ENCODE measurements at places on chromosomes 4 and X.

GRCh38 chr4:18976884-18977283 lies 955.3 kb upstream of the LCORL start:
- no peak for DNase-seq

GRCh38 chr4:154626793-154627484 lies 14.5 kb upstream of the FGG start:
- no peak for DNase-seq

GRCh38 chrX:133335027-133335426 lies 80.3 kb downstream of the GPC4 start:
- peak; percentile 8 for DNase-seq

DNA sequence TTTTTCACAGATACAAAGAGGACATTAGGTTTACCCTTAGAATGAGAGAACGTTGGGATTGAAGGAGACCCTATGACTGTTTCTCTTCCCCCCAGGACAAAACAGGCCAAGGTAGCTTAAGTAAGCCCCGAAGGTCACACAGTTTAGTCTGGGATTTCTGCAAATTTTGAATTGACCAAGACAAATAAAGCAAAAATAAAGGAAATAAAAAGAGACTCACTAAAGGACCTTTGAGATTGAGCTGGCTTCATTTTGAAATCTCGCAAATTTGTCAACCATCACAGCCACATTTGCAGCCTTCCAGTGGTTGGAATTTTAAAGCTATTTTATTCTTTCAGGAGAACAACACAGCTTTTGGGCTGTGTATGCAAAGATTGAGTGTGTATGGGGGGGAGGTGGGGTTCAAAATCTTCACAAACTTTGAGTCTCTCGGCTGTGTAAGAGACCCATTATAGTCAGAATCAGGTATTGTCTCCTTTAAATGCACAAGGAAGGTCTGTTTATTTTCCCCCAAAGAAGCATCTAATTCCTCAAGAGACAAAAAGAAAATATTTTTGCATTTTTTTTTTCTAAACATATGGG lies 4.2 kb downstream of the TMSB4X start:
- no peak for DNase-seq

DNA sequence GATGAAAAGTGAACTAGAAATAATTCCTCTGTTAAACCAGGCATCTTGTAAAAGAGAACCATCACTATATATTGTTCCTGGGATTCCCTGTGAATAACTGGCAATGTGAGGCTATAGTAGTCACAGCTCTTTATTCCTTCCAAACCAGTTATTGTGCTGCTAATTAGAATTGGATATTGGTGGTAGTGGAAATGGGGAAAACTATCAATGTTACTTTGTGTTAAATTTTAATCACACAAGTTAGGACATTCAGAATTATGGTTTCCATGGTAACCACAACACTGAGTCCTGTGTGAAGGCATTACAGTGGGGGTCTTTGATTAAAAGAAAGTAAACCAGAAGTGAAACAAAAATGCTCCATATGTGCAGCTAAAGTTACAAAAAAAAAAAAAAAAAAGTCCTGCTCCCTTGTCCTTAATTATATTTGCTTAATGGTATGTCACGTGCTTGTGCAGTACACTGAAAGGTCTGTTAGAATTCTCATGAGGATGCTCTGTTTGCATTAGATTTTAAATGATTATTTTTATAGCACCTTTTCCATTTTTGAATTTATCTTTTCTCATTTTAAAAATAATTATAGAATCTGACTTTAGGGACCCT lies 200.4 kb downstream of the ADGRL3 start:
- DNase-seq, result no peak

DNA sequence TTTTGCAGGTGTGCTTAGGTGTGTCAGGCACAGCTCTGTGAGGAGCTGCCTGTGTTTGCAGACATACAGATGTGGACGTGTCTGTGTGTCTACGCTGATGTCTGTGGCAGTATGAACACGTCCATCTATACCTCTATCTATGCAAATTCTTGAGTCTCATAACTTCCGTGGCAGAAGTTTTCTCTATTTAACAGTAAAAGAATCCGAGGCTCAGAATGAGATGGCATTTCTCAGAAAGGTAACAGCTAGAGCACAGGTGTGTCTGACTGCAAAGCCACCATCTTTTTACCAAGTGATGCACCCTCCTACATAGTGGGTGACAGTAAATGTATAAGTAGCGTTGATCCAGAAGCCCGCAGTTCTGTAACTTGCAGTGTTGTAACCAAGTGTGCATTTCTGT lies 39.9 kb upstream of the CYP4V2 start:
- no peak for DNase-seq

- DNase-seq, result no peak
Observed at GRCh38 chr4:15781427-15782095, 3.4 kb downstream of the CD38 start.

Measured in AG09309 (cell line).